Activated T-helper 1 cell treated with Interleukin-2 at 50 U/mL for 16 hours (primary cell): ENCODE measurements at places on chromosomes 13 and 19.

GRCh38 chr13:32647926-32648325 lies 61.7 kb downstream of the PDS5B start:
- no peak for DNase-seq

- no peak for DNase-seq
These were observed 8.8 kb downstream of the RAB20 start for GRCh38 chr13:110552767-110553166.

- no peak for DNase-seq
These were observed 3.2 kb downstream of the AXL start for GRCh38 chr19:41222240-41222639.

DNA sequence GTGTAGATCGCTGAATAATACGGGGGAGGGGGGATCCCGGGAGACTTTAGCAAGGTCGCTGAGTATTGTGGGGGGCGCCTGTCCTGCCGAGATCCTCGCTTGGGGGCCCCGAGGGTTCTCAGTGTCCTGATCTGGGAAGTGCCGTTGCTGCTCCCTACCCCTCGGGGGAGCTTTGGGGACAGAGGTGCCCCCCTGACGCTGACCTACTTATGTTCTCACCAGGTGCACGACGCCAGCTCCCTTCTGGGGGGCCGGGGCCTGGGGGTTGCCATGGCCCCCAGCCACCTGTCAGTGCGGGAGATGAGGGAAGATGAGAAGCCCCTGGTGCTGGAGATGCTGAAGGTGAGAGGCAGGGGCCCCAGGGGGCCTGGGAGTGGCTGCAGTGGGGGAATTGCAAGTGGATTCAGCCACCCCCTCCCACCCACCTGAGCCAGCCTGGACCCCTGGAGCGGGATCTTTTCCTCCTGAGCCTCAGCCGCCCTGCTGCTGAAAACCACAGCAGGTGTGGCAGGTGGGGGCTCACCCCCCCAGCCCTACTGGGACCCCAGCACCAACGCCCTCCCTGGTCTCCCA lies 537 bp downstream of the NAT14 start:
- no peak for DNase-seq

- DNase-seq = no peak
These were observed 83.0 kb downstream of the FNDC3A start for GRCh38 chr13:49058761-49059160.

DNA sequence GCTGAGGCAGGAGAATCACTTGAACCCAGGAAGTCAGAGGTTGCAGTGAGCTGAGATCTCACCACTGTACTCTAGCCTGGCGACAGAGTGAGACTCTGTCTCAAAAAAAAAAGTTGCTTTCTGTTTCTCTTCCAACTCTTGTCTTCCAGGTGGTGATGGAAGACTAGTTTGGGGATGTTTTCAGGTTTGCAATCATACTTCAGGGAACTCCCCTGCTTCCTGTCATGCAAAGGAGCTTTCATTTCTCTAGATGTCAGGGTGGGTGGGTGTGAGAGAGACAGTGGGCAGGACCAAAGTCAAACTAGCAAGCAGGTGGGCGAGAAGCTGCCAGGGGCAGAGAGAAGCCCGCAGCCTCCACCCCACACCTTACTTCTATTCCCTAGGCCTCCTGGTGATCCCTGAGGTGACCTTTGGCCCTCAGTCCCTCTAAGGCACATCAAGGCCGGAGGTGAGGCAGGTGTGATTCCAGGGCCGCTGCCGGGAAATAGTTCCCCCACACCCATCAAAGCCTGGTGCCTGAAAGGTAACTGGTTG lies 25.7 kb downstream of the CCNE1 start:
- no peak for DNase-seq

DNA sequence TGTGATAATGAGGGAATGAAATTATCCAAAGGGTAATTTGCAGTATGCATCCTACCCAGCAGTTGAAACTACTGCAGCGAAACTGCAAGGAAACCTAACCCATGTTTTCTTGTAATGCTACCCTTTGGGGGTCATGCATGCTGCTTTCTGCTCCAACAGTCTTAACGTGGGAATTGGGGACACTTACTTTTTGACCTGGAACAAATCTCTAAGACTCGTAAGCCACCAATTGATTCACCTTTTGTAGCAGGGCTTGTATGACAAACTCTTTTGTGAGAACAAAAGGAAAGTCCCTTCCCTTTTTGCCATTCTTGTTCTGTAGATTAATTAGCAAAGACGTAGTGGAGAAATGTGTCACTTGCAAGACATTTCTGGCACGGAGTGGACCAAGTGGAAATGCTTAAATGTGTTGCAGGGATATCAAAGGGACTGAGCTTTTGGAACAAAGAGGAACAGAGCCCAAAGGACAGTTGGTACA lies 27.4 kb downstream of the LRCH1 start:
- no peak for DNase-seq

DNA sequence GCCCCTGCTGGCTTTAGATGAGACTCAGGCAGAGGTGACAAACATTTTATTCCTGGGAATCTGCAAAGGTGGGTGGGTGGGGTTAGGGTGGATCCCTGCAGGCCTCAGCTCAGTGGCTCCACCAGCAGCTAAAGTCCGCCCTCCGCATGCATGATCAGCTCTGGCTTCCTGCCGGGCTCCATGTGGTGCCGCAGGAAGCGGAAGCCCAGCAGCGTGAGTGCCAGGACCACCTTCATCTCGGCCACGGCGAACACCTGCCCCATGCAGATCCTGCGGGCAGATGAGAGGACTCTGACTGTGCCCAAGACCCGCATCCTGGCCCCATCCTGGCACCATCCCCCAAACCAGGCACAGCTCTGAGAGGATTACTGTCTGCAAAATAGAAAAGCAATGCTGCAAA lies 26.3 kb downstream of the CYP4F2 start:
- no peak for DNase-seq

- DNase-seq = no peak
These were observed 9.6 kb downstream of the GRAMD1A start for GRCh38 chr19:35009424-35010415.

- no peak for DNase-seq
These were observed 31.8 kb downstream of the PIP5K1C start for GRCh38 chr19:3668331-3669081.

DNA sequence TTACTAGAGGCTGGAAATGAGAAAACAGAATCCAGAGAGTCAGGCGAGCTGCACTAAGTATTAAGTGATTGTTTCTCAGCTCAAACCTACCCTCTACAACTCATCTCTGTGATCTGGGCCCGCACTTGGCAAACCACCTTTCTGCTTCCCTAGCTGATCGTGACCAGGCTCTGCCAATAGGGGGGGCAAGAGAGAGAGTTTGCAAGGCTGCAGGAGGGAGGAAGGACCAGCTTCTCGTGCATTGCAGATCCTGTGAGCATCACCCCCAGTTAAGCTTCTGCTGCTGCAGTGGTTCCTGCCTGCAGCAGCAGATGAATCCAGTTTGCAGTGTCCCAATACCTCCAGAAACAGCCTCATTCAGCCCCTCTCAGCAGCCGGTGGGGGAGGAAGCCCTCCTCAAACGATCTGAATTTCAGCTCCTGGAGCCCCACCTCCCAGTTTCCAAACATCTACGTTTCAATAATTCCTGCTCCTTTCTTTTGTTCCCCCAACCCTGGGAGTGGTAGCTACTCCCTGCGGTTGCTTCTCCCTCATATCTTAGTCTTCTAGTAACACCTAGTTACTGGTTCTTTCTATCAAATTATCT lies 20.0 kb downstream of the XRCC1 start:
- DNase-seq = peak; percentile 68

DNA sequence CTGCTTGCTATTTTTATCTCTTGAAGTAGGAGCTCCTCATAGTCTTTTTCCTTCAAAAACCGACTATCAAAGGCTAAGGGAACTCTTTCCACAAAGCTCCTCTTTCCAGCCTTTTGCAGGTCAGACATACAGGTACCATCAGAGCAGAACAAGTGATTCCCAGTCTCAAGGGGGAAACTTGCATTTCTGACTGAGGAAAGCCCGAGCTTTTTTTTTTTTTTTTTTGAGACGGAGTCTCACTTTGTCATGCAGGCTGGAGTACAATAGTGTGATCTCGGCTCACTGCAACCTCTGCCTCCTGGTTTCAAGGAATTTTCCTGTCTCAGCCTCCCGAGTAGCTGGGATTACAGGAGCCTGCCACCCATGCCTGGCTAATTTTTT lies 32.0 kb downstream of the RUBCNL start:
- DNase-seq = no peak

DNA sequence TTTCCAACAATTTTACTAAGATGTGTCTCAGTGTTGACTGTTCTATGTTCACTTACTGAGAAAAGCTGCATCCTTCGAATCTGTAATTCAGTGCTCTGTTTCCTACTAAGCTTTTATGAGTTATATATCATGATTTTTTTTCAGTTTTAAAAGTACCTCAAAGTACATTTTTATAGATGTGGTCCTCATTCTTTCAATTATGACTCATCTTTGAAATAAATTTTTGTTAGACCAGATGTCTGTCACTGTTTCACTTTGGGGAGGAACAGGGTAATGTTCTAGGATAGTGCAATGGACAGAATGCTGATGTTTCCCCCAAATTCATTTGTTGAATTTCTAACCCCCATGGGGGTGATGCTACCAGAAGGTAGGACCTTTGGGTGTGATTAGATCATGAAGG lies 74.8 kb downstream of the NALCN start:
- no peak for DNase-seq

DNA sequence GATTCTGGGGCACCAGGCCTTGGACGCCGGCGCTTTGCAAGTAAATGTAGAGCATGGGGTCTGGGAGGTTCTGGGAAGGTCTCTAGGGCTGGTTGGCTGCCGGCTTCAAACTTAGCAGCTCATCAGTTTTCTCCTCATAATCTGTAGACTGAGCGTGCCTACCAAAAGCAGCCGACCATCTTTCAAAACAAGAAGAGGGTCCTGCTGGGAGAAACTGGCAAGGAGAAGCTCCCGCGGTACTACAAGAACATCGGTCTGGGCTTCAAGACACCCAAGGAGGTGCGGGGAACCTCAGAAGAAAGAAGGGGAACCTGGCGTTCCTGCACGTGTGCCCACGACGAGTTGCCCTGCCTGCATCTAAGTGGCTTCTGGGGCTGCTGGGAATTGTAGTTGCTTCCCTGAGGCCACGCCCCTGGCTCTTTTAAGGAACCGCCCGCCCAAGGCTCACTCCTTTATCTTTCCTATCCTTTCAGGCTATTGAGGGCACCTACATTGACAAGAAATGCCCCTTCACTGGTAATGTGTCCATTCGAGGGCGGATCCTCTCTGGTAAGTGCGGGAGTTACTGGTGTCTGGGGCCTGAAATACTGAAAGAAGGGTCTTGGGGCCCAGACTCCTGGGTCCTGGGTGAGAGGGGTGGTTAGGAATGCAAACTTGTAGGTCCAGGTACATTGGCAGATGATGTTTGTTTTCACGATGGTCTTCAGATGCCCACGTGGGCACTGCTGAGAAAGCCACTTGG lies 984 bp downstream of the RPS11 start:
- peak; percentile 60 for DNase-seq

- DNase-seq = no peak
These were observed 14.0 kb upstream of the NAA16 start for GRCh38 chr13:41296879-41297646.

DNA sequence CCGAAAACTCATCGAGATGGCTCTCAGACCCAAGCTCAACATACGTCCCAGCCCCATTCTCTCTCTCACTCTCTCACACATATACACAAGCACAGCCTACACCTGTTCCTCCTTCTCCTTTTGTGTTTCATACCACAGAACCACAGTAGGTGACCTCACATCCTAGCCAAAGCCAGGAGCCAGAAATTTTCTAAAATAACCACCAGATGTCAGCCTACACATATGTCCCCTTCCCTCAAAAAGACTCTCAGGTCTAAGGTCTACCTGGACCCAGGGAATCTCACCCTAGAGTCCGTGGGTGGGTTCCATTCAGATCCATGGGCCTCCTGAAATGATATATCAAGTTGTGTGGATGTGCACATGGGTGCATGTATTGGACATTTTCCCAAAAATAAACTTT lies 104.2 kb upstream of the IPO5 start:
- DNase-seq = no peak

- DNase-seq = peak; percentile 20
These were observed at the start of gene ARL11 for GRCh38 chr13:49627831-49628652. Gene ARL11 (plus strand): TSS chr13:49628507. CDS start chr13:49630448, 1,941 bp downstream.

DNA sequence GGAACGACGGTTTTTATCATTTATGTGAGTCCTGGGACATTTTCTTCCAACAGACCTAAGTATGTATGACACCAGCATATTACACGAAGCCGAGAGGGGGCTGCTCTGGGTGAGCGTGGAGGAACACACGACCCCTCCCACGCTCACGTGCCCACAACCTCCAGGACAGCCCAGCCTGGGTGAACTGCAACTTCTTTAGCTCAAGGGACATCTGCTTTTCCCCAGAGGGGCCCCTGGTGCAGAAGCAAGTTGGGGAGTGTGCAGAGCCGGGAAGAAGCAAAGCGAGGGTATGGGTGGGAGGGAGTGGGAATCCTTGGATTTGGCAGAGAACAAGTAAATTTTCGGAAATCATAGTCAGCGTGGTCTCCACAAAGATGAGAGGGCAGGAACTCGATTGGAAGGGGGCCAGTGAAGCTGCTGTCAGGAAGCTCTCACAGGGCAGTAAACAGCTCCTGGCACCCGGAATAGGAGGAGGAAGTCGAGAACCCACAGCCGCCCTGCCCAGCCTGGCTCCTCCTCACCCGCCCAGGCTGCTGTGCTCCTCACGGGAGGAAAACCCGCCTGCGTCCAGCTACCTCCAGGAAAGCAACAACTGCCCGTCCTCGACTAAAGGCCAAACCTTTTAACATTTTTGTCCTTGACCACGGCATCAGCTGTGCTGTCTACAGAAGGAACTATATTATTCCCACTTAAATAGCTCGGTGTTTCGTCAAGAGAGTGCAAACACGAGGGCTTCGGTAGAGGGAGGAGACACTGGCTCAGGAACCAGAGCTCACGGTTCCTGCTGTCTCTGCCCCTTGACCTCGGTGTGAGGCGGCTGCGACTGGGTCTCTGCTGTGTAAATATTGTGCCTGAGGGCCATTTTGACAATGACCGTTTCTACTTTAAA lies 17.2 kb upstream of the CFAP97D2 start:
- no peak for DNase-seq

- no peak for DNase-seq
These were observed 1076.2 kb downstream of the UQCRFS1 start for GRCh38 chr19:28136796-28137195.

GRCh38 chr19:33519416-33519815 lies 2.2 kb downstream of the PEPD start:
- DNase-seq = no peak

- no peak for DNase-seq
These were observed 45.2 kb upstream of the HMGB1 start for GRCh38 chr13:30510811-30511371.

DNA sequence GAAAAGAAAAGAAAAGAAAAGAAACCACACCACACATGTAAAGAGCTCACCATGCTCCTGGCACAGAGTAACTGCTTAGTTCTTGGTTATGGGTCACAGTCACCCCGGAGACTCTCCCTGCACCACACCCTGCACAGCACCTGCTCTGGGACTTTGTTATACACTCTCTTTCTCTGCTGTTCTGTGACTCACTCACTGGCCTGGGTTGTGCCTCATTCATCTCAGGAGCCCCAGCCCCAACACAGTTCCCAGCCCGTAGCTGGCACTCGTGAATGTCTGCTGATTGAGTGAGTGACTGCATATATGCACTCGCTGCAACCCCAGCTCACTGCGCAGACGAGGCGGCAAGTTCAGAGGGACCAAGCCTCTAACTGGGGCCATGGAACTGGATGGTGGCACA lies 22.9 kb upstream of the ZNF507 start:
- DNase-seq = no peak

GRCh38 chr19:7492142-7492541 lies 3.3 kb upstream of the PEX11G start:
- DNase-seq = no peak
